Stimulated activated CD4-positive, alpha-beta T cell treated with anti-CD3 and anti-CD28 coated beads, TNF-alpha, amount 100 ng/mL, for 1 hour (primary cell): ENCODE measurements at places on chromosomes 4 and X.

- DNase-seq: no peak
Observed at GRCh38 chr4:168836490-168836889, 173.6 kb downstream of the CBR4 start.

- no peak for DNase-seq
Observed at GRCh38 chr4:115082633-115083032, 30.8 kb downstream of the NDST4 start.

- no peak for DNase-seq
Observed at GRCh38 chrX:70549429-70549828, 104.8 kb downstream of the DLG3 start.

DNA sequence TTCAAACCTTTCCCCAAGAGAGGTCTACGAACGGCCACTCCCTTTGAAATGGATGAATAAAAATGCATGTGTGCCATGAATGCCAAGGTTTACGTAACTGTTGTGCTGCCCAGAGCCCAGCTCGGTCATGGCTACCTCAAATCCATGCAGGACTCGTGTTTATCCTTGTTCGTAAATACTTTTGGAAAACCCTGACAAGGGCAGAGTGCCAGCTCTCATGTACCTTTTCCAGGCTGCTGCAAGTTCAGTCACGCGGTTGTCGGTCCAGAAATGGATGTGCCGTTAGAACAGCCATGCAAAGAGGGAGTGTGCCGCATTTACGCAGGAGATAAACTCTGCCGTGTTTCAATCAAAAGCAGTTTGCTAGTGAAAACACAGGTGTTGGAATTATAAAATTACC lies 123.4 kb downstream of the AMELX start:
- DNase-seq: no peak

- no peak for DNase-seq
Observed at GRCh38 chr4:56743550-56743949, 62.5 kb upstream of the HOPX start.

GRCh38 chrX:118114971-118115370 lies 1.6 kb downstream of the KLHL13 start:
- no peak for DNase-seq

- DNase-seq: no peak
Observed at GRCh38 chrX:118350221-118350620, 4.3 kb downstream of the WDR44 start.

DNA sequence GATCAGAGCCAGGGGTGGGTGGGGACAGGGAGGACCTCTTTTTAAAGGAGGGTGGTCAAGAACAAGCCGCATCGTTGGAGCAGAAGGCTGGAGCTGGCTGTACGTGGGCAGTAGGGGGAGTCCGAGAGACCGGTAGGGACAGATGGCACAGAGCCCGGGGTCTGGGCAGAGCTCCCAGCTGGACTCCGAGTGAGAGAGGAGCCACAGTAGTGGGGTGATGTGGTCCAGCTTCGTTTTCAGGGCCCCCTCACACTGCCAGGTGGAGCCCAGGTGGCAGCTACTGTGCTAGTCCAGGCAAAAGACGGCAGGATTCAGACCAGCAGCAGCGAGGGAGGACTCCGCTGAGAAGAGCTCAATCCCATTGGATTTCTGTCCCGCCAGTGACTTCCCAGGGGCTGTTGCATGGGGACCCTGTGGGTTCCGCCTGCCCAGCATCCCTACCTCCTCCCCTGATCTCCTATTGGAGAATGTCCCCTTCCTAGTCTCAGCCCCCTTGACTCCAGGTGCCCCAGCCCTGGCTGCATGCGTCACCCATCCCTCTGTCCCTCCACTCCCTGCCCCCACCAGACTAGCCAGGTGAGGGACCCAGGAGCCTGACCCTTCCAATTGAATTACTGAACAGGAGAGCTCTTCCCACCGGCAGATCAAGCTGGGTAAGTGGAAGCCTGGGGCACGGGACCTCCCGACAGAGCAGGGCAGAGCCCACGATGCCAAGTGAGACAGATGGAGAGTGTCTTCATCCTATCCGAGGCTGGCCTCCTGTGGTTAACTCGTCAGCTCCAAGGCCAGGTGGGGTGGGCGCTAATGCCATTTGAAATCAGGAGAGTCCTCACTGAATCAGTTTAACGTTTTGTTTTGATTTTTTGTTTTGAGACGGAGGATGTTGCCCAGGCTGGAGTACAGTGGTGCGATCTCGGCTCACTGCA lies 2.9 kb downstream of the ARHGAP4 start:
- DNase-seq: no peak

DNA sequence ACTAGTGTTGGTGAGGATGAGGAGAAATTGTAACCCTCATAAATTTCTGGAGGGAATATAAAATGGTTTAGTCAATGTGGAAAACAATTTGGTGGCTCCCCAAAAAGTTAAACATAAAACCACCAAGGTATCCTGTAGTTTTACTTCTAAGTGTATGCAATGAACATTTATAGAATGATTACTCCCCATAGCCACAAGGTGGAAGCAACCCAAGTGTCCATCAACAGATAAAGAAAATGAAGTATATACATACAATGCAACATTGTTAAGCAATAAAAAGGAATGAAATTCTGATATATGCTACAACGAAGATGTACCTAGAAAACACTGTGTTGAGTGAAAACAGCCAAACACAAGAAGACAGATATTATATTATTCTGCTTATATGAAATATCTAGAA lies 569.1 kb upstream of the GRID2 start:
- DNase-seq: no peak
